GOT3 (cell line): ENCODE measurements at places on chromosomes 2 and 18.

GRCh38 chr2:54387059-54387991, 68.8 kb upstream of the SPTBN1 start:
- DNase-seq: no peak

GRCh38 chr2:197307236-197307932, 3.2 kb downstream of the ANKRD44 start:
- no peak for DNase-seq

GRCh38 chr18:79749251-79750191, 48.2 kb upstream of the KCNG2 start:
- no peak for DNase-seq

DNA sequence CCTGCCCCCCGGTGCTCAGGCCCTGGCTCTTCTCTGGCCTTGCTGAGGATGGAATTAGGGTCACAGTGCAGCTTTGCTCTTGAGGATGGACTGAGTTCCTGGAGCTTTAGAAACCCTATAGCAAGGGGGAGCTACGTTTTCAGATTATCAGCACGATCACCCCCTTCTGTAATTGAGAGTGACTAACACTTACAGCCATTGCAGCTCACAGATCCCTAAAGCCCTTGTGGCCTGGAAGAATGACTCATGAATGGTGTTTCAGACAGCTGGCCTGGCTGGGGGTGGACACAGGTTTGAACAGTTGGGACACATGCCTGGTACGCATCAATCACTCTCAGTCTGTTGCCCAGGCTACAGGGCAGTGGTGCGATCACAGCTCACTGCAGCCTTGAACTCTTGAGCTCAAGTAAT, 79.7 kb upstream of the IGFBP5 start:
- DNase-seq: peak; percentile 64

DNA sequence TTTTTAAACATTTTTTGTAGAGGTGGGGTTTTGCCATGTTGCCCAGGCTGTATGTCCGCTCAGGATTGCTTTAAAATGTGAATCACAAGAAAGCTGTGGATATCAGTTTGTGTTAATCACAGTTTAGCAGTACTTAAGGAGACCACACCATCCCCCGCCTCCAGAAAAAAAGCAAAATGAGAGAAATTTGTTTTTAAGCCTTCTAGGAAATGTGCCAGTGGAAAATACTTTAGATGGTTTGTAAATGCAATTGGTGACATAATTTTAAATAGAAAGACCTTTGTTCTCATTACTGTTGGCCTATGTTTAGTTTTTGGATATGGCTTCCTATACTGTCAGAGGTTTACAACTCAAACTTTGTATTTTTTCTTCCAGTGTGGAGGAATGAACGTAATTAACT, 27.0 kb downstream of the GCA start:
- no peak for DNase-seq
